ENCODE measurements at places on chromosomes 12 and 14. TPM values are rescaled to one million over a fixed set of nuclear protein-coding genes. Genes with fewer than 3 reads are reported as not detected.

OTX2 gene
- not detected for total RNA-seq

LRRC10 gene
- total RNA-seq, result not detected

GUCY2C gene
- total RNA-seq, result not detected

LYSET gene
- total RNA-seq, result 11.6 TPM

LRP1-AS gene
- not detected for total RNA-seq

KRT8 gene
- 38.8 TPM for total RNA-seq

ACOT6 gene
- not detected for total RNA-seq

Measured in M059J (cell line).